ENCODE measurements at places on chromosomes 1 and 21.
A peak's percentile ranks its signal among the peaks of the same experiment; 100 is the strongest.

DNA sequence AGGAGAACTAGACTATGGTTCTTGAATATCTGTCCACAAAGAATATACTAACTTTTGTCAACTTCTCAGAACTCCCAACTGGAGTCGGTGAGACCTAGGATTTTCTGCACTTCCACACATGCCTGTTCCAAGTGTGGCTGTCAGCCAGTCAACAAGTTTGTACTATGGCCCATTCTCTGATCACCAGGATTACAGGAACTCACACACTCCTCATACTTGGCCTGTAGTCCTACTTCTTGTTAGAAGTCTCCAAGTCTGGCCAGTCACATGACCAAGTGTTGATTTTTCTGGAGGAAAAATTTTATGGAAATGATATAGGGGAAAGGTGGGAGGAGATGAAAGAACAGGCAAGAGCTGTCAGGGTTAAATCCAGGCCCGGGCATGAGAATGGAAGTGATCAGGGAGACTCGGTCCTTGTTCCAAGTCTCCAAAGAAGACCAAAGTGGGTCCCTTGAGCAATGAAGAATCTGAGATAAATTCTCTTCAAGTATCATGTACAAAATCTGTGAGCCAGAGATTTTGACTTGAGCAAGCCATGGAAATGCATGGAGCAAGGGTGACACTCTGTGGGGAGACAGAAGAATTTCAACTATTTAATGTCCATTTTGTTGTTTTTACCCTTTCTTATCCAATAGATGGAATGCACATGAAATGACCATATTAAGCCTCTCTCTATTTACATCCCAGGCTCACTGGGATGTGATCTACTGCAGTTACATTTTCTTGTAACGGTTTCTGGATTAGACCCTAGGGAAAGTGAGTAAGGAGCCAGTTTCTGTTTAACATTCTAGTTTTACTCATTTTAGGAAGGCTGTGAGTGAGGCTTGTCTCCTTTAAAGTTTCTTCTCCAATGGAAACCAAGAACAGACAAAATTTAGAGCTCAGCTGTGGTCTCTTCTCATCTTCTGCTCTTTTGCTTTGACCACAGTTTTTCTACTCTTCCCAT, 320.9 kb downstream of the ASTN1 start:
- no peak for DNase-seq

DNA sequence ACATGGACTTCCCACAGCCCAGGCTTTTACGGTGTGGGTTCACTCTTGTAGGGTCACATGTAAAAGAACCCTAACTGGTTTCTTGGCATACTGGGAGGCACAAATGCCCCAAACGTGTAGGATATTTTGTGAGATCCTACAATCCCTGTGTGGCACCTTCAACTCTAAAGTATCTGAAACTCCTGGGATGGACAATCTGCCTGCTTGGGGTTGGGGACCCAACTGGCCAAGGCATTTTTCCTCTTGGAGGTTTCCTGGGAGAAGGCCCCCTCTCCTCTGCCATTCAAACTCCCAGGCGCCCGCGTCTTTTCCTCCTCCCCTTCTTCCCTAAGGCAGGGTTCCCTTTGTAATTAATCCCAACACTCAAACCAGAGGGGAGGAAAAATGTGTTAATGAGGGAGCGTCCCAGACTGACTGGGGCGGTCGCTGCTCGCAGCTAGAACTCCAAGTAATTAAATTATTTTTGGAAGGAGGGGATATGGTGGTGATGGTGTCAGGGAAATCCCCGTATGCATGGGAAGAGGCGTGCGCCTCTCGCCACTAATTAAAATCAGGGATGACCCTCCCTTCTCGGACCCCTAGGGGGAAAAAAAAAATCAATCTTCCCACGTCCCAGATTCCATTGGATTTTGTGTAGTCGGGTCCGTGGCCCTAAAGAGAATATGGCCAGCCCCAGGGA, 681 bp upstream of the VANGL2 start:
- no peak for DNase-seq

GRCh38 chr1:238961790-238962189, 424.6 kb upstream of the CHRM3 start:
- no peak for DNase-seq

DNA sequence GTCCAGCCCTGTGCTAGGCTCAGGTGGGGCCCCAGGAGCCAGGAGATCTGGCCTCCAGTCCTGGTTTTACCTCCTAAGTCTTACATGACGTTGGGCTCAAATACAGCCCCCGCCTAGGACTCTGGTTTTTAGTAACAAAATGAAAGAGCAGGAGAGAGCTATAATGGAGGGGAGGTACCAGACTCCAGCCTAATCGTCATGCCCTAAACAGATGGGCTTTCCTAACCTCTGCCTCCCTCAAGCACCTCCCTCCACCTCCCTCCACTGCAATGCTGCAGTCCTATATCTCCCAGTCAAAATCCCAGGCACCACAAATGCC, 28.6 kb downstream of the TTC39A start:
- no peak for DNase-seq

- no peak for DNase-seq
These were observed 2.1 kb upstream of the QSOX1 start for GRCh38 chr1:180152588-180152987.

DNA sequence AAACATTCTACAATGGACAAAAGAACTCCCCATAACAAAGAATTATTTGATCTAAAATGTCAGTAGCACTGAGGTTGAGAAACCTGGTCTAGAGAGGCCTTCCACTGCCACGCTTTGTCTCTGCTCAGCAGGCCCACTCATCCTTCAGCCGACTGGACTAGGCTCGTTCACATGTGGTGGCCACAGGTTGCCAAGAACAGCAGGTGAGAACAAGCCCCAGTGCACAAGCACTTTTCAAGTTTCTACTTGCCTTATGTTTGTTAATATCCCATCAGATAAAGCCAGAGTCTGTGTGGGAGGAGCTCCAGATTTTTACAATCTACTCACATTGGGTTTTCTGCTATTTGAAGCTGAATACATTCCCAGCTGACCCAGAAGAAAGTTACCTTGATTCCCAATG, 9.1 kb upstream of the EFHD2 start:
- no peak for DNase-seq

DNA sequence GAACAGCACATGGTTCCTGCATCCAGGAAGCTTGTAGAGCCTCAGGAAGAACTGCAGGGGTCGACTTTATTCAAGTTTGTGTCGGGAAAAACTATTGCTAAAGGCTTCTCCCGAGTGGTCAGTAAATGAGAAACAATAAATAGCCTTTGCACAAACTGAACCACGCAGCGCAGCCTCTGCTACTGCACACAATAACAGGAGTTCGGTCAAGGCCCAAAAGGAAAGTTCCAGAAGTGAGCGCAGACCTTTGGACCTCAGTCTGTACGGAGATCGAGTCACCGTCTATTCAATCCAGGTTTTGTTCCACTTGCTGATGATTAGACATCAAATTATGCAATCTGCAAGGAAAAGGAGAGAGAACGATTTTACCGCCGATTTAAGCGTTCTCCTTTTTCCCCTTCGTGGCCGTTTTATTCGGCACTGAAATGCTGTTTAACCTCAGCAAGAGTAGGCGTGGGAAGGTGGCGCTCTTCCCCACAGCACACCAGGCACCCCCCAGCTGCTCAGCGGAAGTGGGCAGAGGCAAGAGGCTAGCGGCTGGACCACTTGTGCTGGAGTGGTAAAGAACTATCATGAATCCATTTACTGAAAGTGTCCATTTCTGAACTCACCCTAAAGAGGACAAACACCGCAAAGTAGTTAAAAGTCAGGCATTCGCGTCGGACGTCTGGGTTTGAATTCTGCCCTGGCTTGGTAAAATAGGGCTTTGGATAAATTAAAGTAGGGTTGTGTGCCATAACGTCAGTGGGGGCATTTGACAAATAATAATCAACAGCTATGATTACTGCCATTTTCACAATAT, 6.1 kb upstream of the LHX8 start:
- DNase-seq, result no peak

- DNase-seq, result no peak
These were observed 27.6 kb downstream of the INPP5B start for GRCh38 chr1:37919277-37919676.

- no peak for DNase-seq
These were observed 37.3 kb upstream of the ZSWIM5 start for GRCh38 chr1:45243476-45244343.

DNA sequence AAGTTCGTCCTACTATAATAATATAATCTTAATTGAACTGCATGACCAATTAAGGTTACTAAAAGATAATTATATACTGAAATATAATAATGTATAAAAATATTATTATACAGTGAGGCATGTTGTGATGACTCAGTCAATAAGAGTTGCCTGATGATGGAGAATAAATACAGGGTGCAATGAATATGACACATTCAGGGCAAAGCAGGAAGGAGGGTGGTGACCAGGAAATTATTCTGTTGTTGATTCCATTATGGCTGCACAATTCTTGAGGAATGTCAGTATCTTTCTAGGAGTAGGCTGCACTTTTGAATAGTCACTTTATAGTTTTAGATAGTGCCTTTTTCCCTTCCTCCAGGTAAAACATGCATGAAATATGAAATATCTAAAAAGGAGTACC, 46.4 kb upstream of the RGS21 start:
- DNase-seq, result no peak

- DNase-seq, result peak; percentile 88
These were observed at the start of gene ARHGEF2 for GRCh38 chr1:155978325-155978972. ARHGEF2 (minus strand) TSS chr1:155978547; CDS start chr1:155978427, 120 bp downstream.

DNA sequence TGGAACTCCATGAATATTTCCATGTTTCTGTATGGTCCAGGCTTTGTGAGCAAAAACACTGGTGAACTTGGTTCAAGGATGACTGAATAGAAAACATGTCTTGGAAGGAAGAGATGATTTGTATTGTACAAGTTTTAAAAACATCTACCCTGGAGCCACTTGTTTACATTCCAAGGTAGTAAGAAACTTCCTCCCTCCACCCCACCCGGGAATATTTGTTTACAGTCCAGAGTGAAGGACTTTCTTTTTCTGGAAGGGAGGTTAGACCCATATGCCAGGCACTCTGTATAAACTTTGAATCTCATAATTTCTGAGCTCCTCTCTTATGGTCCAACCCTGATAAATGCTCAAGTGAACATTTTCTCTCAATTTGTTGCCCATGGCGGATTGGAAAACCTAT, 323.3 kb upstream of the LYPLAL1 start:
- no peak for DNase-seq

- DNase-seq, result no peak
These were observed 299.7 kb downstream of the VAV3 start for GRCh38 chr1:107664982-107665925.

- no peak for DNase-seq
These were observed 36.4 kb downstream of the DNM3 start for GRCh38 chr1:171877701-171878100.

GRCh38 chr1:226296911-226297310, 12.1 kb downstream of the LIN9 start:
- DNase-seq, result no peak

DNA sequence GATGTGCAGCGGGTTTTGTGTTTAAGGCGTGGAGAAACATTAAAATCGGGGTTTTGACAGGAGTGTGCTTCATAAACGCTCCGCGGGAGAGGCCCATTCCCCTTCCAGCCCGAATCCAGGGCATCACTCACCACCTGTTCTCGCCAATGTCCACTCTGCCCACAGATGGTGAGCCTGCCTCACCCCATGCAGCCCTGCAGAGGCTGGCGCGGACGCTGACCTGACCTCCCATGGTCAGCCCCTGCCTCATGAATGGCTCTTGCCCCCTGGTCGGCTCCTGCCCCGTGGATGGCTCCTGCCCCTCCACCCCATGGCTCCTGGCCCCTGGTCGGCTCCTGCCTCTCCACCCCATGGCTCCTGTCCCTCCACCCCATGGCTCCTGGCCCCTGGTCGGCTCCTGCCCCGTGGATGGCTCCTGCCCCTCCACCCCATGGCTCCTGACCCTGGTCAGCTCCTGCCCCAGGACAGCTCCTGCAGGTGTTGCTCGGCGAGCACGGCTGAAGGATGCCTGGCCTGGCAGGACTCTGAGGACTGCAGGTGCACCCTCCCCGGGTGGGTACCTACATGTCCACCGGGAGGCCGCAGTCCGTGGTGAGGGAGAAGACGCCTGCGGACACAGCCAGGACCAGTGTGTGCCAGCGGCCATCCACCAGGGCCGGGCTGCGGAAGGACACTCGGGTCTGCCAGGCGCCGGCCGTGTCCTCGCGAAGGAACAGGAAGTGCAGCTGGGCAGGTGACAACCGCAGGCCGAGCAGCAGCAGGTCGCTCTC, 6.7 kb downstream of the KRTAP10-1 start:
- no peak for DNase-seq

DNA sequence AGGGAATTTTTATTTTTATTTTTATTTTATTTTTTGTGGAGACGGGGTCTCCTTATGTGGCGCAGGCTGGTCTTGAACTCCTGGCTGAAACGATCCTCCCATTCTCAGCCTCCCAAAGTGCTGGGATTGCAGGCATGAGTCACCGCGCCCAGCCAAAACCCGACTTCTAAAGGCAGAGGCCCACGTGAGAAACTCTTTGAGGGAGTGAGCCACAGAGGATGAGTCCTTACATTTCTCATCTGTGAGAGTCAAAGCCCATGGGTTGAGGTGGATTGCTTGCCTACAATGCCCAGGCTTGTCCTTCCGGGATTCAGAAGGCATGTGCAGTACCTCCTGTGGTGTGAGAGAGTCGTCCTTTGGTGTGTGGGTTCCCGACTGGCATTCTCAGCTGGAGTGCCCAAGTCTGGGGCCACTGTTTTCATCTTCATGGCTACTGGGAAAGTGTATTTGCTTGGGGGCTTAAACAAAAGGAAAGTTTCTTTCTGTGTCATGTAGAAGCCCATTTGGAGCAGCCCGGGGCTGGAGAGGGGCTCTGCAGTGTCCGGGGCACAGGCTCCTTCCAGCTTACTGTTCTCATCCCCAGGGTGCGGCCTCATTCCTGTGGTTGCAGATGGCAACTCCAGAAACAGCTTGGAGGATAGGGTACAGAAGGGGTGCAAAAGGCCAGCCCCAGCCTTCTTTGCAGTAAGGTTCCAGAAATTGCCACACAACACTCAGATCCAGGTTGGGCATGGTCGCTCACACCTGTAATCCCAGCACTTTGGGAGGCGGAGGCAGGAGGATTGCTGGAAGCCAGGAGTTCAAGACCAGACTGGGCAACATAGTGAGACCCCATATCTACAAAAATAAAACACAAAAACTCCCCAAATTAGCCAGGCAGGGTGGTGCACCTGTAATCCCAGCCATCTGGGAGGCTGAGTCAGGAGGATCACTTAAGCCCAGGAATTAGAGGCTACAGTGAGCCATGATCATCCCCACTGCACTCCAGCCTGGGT, 29.4 kb upstream of the CSF3R start:
- DNase-seq, result no peak

DNA sequence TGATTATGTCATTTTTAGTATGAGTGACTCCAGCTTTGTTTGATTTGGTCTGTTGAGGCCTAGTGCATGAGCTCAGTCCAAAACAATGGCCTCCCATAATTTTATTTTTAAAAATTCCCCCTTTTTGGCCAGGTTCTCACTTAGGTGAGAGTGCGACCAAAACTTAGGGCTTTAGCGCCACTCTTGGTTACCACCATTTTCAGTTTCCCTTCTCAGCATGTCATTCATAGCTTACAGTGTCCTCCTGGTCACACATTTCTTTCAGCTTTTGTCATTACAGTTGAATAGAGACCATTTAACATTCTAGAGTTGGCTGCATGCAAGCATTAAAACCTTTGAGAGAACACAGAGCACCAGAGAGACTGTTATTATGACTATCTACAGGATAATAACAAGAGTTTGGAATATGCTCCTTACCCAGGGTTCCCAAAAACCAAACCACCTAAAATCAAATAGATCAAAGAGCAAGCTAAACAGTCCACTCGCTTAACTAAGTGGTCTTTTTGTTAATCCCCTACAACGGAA, 85.4 kb downstream of the TLR5 start:
- DNase-seq, result no peak

Measured in 8988T (cell line).